Activated naive CD4-positive, alpha-beta T cell treated with anti-CD3 and anti-CD28 coated beads for 36 hours (primary cell): ENCODE measurements at places on chromosomes 1 and 21. TPM values are rescaled to one million over a fixed set of nuclear protein-coding genes. Genes with fewer than 3 reads are reported as not detected.

The SLC16A4 gene
- total RNA-seq: 0.37 TPM

GRCh38 chr1:17890056-17890814 is 135.1 kb downstream of the ACTL8 start:
- no peak for DNase-seq

The MAP1LC3C gene
- not detected for total RNA-seq

- no peak for DNase-seq
Measured at GRCh38 chr1:27577504-27578188, 26.3 kb downstream of the AHDC1 start.

GRCh38 chr1:8204826-8205225 is 113.1 kb upstream of the SLC45A1 start:
- DNase-seq: no peak

DNA sequence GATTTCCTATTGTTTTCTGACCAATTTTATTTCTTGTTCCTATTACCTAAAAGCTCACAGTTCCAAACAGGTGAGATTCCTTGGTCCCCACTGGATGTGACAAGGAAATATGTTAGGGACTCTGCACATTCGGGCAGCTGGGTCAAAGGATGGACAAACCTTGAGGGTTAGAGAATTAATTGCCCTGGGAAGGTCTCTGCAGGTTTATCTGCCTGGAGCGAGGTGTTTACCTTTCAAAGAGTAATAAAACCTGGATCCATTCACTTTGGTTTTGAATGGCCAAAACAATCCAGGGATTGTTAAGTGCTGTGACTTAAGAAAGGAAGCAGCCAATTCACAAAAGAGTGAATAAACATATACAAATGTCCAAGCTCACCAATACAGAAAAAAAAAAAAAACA is 33.6 kb upstream of the RAB4A start:
- DNase-seq: no peak

The SUSD4 gene
- 1.8 TPM for total RNA-seq
